ENCODE measurements at places on chromosomes 4 and X.

GRCh38 chr4:80619070-80619674, 283.6 kb downstream of the CFAP299 start:
- no peak for DNase-seq

GRCh38 chrX:120504569-120504968, 35.5 kb upstream of the LAMP2 start:
- DNase-seq = no peak

DNA sequence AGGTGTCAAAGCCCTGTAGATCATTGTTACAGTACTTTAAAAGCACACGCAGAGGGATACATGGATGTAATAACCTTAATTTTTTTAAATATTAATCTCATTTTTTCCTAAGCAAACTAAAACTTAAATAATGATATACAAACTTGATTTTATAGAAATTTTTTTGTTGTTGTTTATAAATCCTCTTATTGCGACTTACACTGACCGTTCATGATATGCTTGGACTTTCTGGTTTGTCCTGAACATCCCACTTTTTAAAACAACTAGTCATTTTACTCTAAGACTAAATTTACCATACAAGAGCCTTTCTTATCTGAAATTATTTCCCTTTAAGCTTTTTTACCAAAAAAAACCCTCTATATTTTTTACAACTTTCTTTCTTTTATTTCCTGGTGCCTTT, 2106.0 kb downstream of the PCDH7 start:
- no peak for DNase-seq

DNA sequence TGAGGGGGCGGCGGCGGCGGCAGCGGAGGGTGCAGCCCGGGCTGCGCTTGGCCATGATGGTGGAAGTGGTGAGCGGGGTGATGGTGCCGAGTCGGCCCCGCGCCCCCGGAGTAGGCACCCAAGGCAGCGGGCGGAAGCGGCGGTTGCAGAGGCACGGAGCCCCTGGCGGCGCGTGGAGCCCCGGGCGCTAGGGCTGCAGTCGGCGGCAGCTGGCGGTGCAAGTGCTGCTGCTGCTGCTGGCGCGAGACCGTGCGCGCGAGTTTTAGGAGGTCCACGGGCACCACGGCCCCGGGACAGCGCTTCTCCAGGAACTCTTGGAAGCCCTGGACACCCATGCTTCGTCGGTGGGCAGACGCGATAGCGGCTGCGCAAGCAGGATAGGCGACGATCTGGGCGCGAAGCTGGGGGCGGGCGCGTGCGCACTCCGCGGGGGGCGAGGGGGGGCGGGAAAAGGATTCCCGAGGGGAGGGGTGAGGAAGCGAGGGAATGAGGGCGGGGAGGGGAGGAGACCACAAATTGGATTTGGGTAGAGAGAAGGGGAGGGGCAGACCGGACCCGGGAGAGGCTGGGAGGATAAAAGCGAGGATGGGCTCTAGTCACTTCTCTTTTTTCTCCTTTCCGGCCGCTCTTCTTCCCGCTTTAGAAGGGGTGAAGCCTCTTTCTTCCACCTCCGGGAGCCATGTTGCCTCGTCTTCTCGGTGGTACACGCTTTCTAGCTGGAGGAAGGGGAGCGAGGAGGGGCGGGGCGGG, at the start of gene FAM120C:
Gene FAM120C (minus strand): TSS at position 391 of the 750 bp plus-strand sequence. CDS start 56 bp downstream, at position 335.
- DNase-seq = no peak

- no peak for DNase-seq
Measured at GRCh38 chr4:150126864-150127203, 48.6 kb downstream of the DCLK2 start.

All from Panc1 (cell line).